ENCODE measurements at places on chromosomes 12 and 14. TPM values are rescaled to one million over a fixed set of nuclear protein-coding genes. Genes with fewer than 3 reads are reported as not detected.
A peak's percentile ranks its signal among the peaks of the same experiment; 100 is the strongest.

DNA sequence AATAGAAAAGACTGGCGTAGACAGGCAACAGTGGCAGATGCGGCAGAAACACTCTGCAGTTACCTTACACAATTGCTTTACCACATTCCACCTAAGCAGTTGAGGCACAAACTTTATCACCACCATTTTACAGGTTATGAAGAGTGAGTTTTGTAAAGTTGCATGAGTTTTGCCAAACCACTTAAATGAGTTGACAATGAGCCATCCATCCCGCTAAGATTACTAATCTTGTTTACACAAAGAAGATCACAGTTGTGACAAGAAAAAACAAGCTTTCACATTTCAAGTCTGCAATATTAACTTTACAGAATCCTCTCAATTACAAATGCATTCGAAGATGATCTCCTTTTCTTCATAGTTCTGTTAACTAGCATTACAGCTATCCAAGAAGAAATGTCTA, 1.8 kb downstream of the TMCC3 start:
- H3K4me3 ChIP-seq: peak overlapping the region; percentile 83
- H3K4me1 ChIP-seq: peaks cover 19% of the 10 kb centered on the region
- H3K27me3 ChIP-seq: peaks cover 6% of the 10 kb centered on the region
- H3K27ac ChIP-seq: peak overlapping the region; percentile 88
- H3K36me3 ChIP-seq: peaks cover 6% of the 10 kb centered on the region

DNA sequence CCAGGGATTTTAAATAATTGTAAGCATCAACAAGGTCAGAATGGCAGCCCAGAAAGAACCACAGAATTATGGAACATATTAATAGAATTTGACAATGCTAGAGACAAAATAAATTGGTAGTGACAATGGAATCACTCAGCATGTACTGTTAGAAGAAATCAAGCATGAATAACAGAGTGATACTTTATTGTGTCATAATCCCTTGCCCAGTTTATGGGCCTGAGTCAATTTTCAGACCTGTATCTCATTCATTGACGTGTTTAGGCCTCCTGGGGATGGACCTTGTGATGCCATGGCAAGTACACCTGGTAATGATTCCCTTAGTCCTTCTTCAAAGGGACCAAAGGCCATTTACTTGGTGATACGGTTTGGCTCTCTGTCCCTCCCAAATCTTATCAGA, 12.8 kb upstream of the CCDC91 start:
- no peaks in the 10 kb centered on the region for H3K4me1 ChIP-seq
- H3K27ac ChIP-seq: no peak overlapping the region
- no peaks in the 10 kb centered on the region for H3K27me3 ChIP-seq
- no peak overlapping the region for H3K4me3 ChIP-seq
- DNase-seq: no peak

DNA sequence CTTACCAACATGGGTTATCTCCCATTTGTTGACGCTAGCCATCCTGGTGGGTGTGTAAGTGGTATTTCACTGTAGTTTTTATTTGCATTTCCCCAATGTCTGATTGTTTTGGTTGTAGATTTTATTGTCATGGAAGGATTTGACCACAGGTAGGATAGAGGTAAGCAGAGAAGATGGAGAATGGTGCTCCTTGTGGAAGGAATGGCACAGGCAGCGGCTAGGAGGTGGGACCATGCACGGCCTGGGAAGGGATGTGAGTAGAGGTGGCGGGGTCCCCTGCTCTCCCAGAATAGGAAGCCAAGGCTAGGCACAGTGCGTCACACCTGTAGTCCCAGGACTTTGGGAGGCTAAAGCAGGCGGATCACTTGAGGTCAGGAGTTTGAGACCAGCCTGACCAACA, 41.4 kb downstream of the PHETA1 start:
- no peaks in the 10 kb centered on the region for H3K36me3 ChIP-seq
- H3K27ac ChIP-seq: no peak overlapping the region
- DNase-seq: no peak
- H3K4me3 ChIP-seq: no peak overlapping the region
- H3K27me3 ChIP-seq: no peaks in the 10 kb centered on the region

DNA sequence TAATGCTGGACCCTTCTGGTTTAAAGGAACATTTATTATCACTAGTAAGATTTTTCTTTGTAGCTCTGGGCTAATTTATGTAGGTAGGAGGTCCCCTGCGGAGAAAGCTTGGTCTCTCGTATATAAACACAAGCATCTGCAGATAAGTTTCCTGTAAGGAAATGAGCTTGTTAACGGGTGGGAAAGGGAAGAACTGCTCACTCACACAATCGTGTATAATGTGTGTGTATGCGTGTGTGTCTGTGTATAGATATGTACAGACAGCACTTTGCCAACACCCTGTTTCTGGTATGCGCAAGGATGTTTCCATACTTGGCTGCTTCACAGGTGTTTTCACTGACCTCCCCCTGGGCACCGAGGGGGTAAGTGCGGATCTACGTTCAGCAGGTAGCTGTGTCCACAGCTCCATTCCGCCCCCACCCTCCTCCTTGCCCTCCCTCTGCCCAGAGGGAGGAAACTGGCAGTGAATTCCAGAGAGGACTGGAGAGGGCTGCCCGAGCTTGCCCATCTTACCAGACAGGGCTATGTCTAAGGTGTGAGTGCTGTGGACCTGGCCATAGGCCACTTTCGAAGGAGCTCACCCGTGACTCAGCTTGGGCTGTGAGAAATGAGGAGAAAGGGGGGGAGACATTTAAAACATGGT, 65.2 kb downstream of the NINJ2 start:
- no peaks in the 10 kb centered on the region for H3K36me3 ChIP-seq
- no peaks in the 10 kb centered on the region for H3K4me1 ChIP-seq
- H3K27ac ChIP-seq: peak overlapping the region; percentile 65

GRCh38 chr14:92516344-92516965, 2.9 kb downstream of the RIN3 start:
- DNase-seq: no peak
- H3K27me3 ChIP-seq: peaks cover 3% of the 10 kb centered on the region
- no peak overlapping the region for H3K27ac ChIP-seq
- H3K4me3 ChIP-seq: no peak overlapping the region

DNA sequence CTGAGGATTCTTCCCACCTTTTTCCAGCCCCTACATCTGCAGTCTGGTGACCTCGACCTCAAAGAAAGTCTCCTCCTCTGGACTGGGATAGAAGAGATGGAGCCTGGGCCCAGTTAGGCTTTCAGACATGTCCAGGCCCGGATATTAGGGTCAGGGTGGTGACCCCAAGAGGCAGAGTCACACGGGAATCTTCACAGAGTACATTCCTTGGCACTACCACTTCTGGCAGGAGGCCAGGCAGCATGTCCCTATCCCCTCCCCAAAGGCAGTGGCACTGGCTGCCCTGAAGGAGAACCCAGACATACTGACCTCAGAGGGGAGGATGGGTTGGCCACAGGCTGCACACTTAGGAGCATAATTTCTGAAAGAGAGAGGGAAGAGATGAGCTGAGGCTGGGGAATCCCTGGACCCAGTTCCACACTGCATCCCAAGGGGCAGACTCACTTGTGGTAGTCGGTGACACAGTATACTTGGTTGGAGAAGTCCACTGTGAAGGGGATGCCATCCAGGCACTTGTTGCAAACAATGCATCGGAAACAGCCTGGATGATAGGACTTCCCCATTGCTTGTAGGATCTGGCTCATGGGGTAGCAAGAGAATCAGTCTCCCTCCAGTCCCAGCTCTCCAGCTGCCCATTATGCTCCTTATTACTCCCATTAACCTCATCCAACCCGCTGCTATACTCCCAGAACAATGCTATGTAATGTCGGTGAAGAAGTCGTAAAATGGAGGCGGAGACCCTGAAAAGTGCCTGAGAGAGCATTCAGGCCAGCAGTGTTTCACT, 7.6 kb downstream of the AJUBA start:
- peak; percentile 29 for DNase-seq
- H3K4me3 ChIP-seq: no peak overlapping the region
- H3K36me3 ChIP-seq: peaks cover 53% of the 10 kb centered on the region
- H3K4me1 ChIP-seq: peaks cover 43% of the 10 kb centered on the region

- no peaks in the 10 kb centered on the region for H3K4me1 ChIP-seq
- H3K27ac ChIP-seq: no peak overlapping the region
- DNase-seq: no peak
- H3K27me3 ChIP-seq: no peaks in the 10 kb centered on the region
Measured at GRCh38 chr12:39798977-39799376, 179.4 kb upstream of the ABCD2 start.

DNA sequence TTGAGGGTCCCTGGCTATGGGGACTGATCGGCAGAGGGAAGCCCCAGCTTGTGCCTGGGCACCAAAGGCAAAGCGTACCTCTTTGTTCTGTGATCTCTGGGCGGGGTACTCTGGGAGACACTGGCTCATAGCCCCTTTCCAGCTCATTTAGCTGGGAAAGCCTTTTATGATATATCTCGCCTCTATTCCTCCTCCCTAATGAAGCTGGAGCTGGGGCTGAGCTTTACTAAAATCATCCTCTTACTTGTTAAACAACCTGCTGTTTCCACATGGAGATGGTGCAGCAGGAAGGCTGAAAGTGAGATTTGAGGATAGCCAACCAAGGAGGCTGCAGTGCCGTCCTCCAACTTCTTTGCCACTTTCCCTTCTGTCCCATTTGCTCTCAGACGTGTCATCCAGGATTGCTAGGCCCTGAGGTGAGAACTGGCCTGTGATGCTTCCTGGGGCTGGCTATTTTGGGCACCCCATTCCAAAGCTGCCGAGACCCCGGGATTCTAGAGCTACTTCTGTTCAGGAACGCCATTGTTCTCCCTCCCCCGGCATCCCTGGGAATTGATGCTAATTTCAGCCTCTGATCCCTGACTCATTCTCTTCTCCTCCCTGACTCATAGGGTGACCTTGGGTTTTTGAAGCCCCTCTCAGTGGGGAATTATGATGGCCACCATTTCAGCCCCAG, 16.0 kb downstream of the PDE1B start:
- no peak for DNase-seq
- no peak overlapping the region for H3K4me3 ChIP-seq
- H3K27ac ChIP-seq: peak overlapping the region; percentile 23
- no peaks in the 10 kb centered on the region for H3K27me3 ChIP-seq
- no peaks in the 10 kb centered on the region for H3K36me3 ChIP-seq

DNA sequence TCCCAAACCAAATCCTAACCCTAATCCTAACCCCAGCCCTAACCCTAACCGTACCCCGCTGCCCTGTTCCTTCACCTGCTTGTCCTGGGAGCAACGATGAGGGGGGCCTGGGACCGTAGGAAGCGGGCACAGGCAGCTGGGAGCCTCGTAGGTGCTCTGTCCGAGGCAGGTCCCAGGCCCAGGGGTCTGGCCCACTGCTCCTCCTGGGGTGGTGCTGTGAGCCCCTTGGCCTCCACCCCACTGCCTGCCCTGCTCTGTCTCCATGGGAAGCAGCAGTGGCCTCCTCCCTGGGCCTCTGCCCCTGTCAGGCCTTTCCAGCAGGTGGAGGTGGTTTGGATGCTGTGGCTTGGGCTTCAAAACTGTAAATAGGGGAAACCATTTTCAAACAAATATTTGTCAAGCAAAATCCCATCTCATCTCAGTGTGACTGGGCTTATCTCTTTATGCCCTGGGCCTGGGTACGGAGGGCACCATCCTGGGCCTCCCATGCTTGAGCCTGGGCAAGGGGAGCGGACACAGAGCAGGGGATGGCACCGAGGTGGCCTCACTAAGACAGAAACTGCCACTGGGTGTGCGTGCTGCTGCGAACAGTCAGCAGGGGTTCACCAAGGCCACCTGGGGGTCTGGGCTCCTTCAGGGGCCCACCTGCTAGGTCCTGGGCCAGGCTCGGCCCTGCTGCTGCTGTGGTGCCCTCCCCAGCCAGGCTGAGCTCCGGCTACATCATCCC, 3.7 kb upstream of the BEGAIN start:
- H3K36me3 ChIP-seq: no peaks in the 10 kb centered on the region
- H3K4me3 ChIP-seq: no peak overlapping the region
- no peak overlapping the region for H3K27ac ChIP-seq
- DNase-seq: no peak

DNA sequence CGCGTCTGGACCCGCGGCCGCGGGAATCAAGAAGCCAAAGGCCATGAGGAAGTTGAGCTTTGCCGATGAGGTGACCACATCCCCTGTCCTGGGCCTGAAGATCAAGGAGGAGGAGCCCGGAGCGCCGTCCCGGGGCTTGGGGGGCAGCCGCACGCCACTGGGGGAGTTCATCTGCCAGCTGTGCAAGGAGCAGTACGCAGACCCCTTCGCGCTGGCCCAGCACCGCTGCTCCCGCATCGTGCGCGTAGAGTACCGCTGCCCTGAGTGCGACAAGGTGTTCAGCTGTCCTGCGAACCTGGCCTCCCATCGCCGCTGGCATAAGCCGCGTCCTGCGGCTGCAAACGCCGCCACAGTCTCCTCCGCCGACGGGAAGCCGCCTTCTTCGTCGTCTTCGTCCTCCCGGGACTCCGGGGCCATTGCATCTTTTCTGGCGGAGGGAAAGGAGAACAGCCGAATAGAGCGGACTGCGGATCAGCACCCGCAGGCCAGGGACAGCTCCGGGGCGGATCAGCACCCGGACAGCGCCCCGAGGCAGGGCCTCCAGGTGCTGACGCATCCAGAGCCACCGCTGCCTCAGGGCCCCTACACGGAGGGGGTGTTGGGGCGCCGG, 1.0 kb downstream of the INSM2 start:
- H3K27ac ChIP-seq: no peak overlapping the region
- H3K4me3 ChIP-seq: no peak overlapping the region
- H3K27me3 ChIP-seq: peaks cover 33% of the 10 kb centered on the region
- H3K36me3 ChIP-seq: no peaks in the 10 kb centered on the region
- peaks cover 21% of the 10 kb centered on the region for H3K4me1 ChIP-seq

DNA sequence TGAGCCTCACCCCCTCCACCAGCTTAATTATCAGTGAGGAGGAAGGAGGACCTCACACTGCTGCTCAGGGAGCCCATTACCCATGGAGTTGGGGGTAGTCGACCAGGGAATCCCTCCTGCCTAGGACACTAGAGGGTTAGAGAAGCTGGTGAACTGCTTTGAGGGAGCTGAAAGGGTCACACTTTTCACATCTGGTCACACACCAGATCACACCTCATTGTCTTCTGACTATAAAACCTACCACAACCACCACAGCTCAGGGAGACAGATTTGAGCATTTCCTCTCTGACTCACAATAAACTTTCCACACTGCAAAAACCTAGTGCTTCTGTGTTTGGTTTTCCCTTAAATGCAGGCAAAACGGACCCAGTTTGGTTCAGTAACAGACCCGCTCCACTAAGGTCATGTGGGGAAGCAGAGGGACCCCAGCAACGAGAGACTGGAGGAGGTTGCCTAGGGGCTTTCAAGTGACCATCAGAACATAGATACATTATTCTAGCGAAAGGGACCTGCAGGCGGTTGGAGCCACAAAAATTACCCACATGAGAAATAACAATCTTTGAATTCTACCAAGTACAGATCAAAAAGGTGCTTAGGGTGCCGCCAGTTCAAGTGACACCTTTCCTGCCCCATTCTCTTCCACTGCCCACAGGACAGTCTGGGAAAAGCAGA, 151.4 kb upstream of the AVPR1A start:
- no peaks in the 10 kb centered on the region for H3K4me1 ChIP-seq
- H3K27ac ChIP-seq: no peak overlapping the region
- H3K27me3 ChIP-seq: no peaks in the 10 kb centered on the region
- DNase-seq: no peak
- H3K4me3 ChIP-seq: no peak overlapping the region

The EGLN3 gene
- total RNA-seq: 43.6 TPM

The RD3L gene
- total RNA-seq: not detected

The BIN2 gene
- total RNA-seq: 1.8 TPM

The PTPRQ gene
- total RNA-seq: 0.71 TPM

The CAPZA3 gene
- total RNA-seq: not detected

The GPR68 gene
- 0.35 TPM for total RNA-seq

The KDM2B gene
- total RNA-seq: 15.3 TPM

The RHEBL1 gene
- total RNA-seq: 1.2 TPM

The SLC6A15 gene
- total RNA-seq: 0.98 TPM

The TMTC3 gene
- 27.4 TPM for total RNA-seq
